ENCODE measurements at places on chromosomes 1 and 21. TPM values are rescaled to one million over a fixed set of nuclear protein-coding genes. Genes with fewer than 3 reads are reported as not detected.

Gene RIPK4
- total RNA-seq, result 2.2 TPM

Gene CNR2
- total RNA-seq, result not detected

DNA sequence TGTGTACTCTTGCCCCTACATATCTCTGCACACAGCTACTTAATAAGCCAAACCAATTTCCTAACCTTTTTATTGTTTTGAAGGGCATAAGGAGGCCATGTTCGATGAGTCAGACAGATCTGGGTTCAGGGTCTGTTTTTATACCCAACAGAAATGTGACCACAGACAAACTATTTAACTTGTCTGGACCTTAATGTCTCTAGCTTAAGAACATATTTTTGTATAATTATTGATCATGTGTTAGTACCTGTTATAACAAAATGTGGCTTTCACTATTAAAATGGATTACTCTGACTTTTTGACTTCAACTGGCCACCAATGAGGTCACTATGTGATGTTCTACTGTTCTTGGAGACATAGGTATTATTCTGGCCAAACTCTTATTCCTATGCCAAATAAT lies 507.8 kb upstream of the USP24 start:
- no peak for DNase-seq

Gene CXADR
- 0.36 TPM for total RNA-seq

Gene OLFML3
- total RNA-seq, result 418 TPM

- DNase-seq, result no peak
These were observed 45.9 kb downstream of the SLC45A1 start for GRCh38 chr1:8363767-8364301.

DNA sequence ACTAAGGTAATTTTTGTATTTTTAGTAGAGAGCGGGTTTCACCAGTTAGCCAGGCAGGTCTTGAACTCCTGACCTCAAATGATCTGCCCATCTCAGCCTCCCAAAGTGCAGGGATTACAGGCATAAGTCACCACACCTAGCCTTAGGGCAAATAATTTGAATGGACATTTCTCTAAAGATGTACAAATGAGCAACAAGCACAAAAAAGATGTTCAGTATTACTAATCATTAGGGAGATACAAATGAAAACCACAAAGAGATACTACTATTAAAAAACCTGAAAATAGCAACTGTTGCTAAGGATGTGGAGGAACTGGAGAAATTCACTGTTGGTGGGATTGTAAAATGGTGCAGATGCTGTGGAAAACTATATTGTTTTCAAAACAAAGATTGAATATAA lies 79.1 kb downstream of the GABPA start:
- no peak for DNase-seq

DNA sequence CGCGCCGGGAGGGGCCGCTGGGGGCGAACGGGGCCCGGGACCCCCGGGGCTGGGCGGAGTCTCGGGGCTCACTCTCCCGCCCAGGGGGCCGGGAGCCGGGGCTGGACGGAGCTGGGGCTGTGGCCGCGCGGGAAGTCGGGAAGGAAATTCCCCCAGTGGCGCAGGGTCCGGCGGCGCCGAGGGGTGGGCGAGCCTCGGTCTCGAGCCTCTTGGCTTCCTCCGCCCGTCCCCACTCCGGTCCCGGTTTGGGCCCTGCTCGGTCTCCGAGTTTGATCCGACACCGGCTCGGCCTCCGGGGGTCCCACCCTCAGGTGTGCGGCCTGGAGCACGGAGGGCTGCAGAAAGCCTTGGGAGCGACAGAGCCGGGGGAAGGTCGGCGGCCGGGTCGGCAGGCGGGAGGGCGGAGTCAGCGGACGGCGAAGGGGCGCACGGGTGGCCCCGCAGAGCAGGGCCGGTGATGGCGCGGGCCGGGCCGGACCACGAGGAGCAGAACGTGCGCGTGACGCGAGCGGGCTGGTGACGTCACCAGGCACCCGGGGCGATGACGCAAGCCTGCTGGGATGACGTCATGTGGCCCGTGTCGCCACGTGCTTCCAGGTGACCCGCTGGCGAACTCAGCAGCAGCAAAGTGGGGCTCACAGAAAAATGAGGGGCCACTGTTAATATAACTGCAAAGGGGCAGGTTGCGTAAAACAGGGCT lies 610 bp upstream of the HES4 start:
- DNase-seq, result peak; percentile 99

- DNase-seq, result no peak
These were observed 52.2 kb downstream of the CAPZB start for GRCh38 chr1:19432943-19433718.

GRCh38 chr21:37842163-37842919 lies 73.9 kb downstream of the KCNJ6 start:
- DNase-seq, result no peak

DNA sequence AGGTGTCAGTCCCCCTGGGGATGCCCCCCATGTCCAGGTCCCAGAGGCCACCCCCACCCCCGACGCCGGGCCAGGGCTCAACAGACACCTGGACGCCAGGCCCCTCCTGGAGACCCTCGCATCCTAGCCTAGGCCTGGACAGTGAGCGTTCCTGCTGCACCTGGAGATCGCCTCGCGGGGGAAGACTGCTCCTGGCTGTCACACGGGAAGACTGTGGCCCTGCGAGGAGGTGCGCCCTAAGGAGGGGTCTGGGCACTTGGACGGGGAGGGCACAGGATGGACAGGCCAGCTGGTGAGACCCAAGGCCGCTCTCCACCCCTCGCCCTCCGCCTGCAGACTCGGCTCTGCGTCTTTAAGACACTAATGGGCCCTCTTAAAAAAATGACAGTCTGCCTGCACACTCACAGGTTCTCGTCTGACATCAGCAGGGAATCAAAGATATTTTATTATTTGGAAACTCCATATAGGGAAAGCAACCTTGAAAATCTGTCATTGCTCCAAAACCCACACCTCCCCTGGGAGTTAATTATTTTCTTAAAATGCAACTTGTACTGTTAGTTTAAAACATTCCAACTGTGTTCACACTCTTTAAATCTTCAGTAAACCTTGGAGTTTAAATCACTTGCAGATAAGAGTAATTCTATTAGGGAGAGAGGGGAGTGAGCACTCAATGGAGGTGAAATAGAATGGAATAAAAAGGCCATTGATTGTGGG lies 45.6 kb upstream of the ACTRT2 start:
- peak; percentile 78 for DNase-seq

DNA sequence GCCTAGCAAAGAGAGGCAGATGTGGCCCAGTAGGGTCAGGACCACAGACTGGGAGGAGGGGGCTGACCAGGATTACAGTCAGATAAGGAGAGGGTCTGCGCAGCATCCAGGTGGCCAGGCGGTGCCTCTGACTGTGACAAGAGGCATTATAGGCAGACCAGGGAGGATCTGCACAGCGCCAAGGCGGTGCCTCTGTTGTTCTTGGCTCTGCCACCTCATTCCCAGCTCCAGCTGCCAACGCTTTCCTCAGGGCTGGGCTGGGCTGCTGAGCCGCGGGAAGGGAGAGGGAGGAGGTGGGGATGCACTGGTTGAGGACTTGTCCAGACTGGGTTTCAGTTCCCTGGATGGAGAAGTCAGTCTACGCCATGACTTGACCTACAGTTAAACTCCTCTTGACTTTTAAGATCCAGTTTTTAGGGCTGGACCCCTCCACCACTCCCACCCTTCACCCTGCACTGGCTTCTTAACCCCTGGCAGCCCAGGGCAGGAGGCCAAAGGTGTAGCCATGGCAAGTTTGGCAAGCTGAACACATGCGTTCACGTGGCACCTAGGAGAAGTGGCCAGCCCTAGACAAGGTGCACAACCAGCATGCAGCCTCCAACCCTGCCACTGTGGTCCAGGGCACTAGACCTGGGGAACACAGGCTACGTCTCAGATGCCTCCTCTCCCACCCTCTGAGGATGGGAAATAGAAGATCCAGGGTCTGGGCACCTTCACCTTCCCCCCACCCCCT lies 4.5 kb upstream of the CRABP2 start:
- peak; percentile 97 for DNase-seq

- no peak for DNase-seq
These were observed 62.1 kb downstream of the PLPPR4 start for GRCh38 chr1:99326215-99326949.

Gene OR6K3
- total RNA-seq, result not detected

Gene ANP32E
- total RNA-seq, result 13.8 TPM

GRCh38 chr1:80917225-80917624 lies 883.5 kb upstream of the ADGRL2 start:
- DNase-seq, result no peak

GRCh38 chr1:224192082-224192788 lies 9.2 kb downstream of the DEGS1 start:
- DNase-seq, result no peak

Gene ANGPTL1
- 12.1 TPM for total RNA-seq

DNA sequence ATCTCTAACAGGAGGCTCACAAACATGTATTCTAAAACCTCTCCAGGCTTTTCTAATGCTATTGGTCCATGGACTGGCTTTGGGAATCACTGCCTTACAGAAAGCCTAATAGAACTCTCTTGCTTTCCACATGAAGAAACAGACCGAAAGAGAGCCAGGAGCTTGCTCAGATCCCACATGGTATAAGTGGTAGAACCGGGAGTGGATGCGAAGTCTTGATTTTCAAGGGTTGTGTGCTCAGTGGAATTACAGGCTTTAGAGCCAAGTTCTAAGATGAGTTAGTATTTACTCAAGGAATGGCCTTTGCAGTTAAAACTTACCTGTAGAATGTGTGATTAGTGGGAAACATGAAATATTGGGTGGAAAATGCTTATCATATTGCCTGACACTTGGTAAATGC lies 54.3 kb upstream of the HSD17B7 start:
- DNase-seq, result no peak

Gene OR2G3
- not detected for total RNA-seq

Measured in osteoblast (primary cell).